ENCODE measurements at places on chromosomes 4 and X.

- DNase-seq = no peak
These were observed 1.1 kb downstream of the DOCK11 start for GRCh38 chrX:118496763-118497079.

DNA sequence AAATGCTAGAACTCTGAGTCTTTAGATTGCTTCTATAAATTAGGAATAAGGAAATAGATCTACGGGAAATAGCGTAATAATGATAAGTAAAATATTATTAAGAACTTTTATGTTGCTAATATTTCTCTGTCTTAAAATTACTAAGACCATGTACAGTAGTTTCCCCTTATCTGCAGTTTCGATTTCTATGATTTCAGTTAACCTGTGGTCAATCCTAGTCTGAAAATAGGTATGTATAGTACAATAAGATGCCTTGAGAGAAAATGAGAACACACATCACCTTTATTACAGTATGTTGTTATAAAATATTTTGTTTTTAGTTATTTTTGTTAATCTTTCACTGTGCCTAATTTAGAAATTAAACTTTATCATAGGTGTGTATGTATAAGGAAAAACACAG is 92.6 kb downstream of the CCSER1 start:
- no peak for DNase-seq

GRCh38 chr4:4260185-4260751 is 12.2 kb upstream of the TMEM128 start:
- peak; percentile 55 for DNase-seq

GRCh38 chr4:155964016-155964891 is 10.6 kb upstream of the CTSO start:
- DNase-seq = no peak

DNA sequence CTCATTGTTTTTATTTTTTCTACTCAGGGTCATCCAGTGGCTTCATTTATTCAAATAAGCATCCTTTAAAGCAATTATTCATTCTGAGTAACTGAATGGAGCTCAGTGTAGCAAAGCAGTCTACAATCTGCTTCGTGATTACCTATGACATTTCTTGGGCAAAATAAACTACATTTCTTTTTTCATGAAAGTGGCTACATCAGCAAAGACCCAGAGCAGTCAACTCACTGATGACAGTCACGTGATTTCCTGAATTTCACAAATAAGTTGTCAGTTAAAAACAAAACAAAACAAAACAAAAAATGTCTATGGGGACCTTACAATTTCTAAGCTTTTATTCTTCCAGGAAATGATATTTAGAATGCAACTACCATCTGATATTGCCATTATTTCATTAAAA is 182.1 kb downstream of the VEGFC start:
- DNase-seq = no peak

DNA sequence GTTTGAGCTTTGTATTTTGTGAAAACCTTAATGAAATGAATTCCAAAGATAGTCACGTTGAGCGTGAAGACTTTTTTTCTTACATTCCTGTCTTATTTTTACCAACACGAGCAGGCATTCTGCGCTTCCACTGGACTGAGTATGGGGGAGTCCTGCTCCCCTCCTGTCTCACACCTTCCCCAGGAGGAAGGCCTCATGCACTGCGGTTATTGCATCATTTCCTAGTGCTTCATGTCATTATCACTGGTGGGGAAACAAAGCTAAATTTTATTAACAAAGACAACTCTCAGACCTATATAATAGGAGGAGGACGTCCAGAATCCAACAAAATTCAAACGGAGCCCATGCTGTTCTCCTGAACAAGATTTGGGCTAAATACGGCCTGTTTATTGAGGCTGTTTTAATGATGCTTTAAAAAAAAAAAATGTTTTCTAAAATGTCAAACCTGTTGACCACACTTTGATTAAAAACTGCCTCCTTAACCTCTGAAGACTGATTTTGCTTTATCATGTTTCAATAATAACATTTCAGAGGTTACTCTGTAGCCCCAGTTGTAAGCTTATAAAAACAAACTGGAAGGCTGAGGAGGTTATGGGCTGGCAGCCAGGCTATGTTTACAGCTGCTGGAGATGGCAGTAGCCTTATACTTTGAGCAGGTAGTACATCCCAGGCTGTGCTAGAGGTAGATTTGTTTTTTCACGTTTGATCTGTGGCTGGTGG is 118.0 kb downstream of the SOWAHB start:
- no peak for DNase-seq

GRCh38 chrX:150548684-150549083 is 19.7 kb upstream of the MTM1 start:
- DNase-seq = no peak

All from HEK293T (cell line).